NCI-H774 (cell line): ENCODE measurements at places on chromosomes 6 and 20.

DNA sequence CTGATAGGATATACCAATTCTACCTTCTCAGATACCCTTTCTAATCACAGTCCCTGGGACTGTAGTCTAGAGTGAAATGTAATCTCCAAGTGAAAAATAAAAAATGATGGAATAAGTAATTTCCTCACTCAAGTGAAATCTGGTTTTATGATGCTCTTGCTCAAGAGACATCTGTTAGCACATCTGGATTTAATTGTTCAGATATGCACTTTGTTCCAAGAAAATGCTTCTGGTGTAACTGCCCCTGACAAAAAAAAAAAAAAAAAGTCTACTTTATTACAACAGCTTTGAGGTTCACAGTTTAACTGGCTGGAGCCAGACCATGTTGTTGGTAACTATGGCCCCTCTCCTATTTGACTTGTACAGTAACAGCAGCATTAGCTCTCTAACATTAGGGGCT is 251.8 kb downstream of the BTBD9 start:
- no peak for DNase-seq

DNA sequence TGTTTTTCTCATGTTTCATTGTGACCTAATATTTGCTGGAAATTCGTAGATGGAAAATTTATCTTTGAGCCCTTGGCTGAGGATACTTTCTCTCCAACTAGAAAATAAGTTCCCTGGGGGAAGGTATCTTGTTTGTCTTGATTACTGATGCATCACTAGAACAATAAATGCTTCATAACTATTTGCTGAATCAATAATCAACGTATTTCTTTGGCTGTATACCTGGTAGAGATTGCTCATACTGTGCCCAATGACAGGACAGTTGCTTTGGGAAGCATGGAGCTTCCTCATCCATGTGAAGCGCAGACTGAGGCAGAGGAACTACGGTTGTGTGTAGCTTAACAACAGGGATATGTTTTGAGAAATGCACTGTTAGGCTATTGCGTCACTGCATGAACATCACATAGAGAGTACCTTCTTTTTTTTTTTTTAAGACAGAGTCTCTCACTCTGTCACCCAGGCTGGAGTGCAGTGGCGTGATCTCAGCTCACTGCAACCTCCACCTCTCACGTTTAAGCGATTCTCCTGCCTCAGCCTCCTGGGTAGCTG is 34.2 kb upstream of the RPN2 start:
- no peak for DNase-seq

DNA sequence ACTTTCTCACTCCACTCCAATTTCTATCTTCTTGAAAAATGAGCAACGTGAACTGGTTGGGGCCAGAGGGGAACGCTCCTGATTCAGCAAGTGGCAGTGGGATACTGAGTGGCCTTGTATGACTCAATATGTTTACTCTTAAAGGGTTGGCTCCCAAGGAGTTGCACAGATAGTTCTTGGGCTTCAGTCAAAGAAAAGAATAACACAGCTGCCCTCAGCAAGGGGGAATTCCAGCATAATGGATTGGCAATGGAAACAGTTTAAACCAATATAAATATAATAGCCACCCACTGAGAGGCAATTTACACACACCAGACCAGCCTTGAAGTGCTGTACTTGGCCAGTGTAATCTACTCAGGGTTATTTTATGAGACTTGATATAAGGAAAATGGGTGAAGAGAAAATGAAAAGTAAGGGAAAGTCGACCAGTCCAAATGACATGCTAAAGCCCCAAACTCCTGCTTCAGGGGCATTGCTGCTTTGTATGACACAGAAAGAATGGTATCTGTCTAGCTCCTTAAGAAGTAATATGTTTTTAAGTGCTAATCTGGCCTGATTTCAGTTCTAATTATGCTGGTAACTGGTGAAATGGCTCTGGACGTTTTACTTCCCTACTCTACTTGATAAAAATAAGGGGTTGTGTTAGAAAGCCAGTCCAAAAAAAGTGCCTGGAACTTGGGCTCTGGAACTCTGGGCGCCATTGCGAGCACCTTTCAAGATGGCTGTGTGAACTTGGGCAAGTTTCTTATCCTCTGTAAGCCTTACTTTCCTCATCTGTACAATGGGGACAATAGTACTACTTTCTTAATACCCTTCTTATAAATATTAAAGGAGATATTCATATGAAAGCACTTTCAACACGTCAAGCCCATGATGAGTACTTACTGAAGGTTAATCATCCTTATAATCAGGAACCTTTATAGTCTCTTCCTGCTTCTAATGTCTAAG is 712.9 kb upstream of the MAP3K7 start:
- DNase-seq: peak; percentile 36

DNA sequence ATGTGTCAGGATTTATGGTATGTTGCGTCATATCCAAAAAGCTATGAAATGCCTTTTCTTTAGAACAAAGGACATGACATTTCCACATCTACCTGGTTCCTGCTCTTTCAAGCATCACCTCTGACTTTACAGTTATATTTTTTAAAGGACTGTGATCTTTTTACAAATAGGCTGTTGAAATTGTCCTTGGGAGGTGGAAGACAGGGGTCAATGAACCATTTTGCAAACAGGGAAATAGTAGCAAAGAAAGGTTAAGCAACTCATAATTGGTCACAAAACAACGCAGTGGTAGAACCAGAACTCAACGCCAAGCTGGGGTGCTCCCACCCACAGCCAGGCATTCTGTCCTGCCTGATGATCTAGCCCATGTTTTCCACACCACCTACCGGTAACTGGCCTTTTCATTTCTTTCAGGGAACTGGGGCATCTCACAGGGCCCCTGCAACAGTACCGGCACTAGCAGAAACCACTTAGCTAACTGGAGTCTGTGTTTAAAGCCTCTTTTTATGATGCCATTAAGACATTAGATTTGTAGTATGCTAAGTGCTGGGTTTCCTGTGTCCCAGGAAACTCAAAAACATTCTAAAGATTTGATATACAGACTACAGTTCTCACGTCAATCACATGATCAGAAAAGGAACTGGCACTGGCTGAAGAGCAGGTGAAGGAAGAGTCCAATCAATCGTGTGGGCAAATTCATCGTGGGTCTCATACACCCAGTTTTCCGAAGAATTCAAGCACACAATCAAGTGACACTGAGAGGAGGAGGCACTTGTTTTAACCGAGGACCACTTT is 13.9 kb downstream of the ZNF217 start:
- DNase-seq: no peak

GRCh38 chr6:42105156-42105648 is 37.2 kb downstream of the C6orf132 start:
- DNase-seq: no peak

- no peak for DNase-seq
These were observed 703 bp downstream of the MRPL2 start for GRCh38 chr6:43058531-43058930.

DNA sequence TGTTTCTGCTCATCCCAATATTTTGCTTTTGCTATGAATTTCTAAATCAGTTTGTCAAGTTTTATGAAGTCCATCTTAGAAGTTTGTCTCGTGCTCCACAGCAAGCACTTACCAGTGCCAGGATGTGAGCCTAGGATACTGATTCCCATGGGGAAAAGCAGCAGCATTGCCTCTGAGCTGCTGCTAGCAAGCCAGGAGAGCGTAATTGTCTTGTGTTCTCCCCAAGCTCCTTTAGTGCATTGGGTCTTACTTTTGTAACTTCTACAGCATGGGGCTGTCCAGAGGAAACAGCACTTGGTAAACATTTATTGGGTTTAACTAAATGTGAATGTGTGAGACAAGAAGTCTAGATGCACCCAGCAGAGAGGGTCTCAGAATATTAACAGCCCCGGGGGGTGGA is 76.1 kb downstream of the RNF182 start:
- DNase-seq: no peak

GRCh38 chr20:23344336-23344735 is 6.3 kb upstream of the NXT1 start:
- no peak for DNase-seq

DNA sequence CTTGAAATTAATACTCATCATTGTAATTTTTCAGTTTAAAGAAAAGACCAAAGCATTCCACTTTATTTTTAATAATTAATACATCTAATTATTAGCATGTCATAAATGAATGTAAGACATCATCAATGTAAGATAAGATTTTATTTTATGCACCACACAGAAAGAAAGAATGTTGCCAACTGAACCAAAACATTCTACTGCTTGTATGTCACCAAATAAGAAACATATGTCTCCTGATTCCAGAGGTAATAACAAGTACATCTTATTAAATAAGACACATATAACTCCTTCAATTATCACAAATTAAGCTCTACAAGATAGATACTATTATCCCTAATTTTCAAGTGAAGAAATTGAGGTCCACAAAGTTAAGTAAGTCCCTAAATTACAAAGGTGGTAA is 189.5 kb downstream of the GMDS start:
- no peak for DNase-seq

DNA sequence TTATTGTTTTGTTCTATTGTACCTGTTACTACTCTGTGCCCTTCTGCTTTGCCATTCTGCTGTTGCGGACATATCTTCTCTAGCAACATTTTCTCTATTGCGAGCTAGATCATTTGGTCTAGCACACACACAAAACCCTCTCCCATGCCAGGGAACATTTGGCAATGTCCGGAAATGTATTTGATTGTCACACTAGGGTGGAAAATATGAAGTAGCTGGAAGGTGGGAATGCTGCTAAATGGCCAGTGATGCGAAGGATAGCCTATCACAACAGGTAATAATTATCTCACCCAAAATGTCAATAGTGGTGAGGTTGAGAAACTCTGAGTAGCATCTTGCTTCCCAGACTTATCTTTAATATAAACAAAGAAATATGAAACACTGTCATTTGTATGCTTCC is 331.9 kb downstream of the HTR1B start:
- DNase-seq: no peak

DNA sequence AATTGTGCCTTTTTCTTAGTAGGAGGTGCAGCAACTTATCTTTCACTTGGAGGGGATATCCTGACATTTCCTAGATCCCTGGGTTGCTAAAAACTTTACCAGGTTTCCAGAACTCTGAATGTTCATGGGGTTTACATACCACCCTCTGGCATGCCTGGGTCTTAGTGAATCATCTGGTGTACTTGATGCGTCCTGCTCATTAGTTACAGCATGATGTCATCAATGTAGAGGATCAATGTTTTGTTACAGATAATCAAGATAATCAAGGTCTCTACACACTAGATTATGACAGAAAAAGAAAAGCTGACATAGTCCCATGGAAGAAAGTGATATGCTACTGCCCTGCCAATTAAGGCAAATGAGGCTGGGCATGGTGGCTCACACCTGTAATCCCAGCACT is 27.0 kb downstream of the FITM2 start:
- no peak for DNase-seq

GRCh38 chr6:168494726-168495125 is 53.7 kb downstream of the SMOC2 start:
- DNase-seq: no peak

- DNase-seq: no peak
These were observed 86.3 kb upstream of the ESR1 start for GRCh38 chr6:151721146-151721545.

GRCh38 chr6:31961616-31962015 is 2.6 kb downstream of the SKIC2 start:
- no peak for DNase-seq

- DNase-seq: no peak
These were observed 49.5 kb downstream of the EPB41L2 start for GRCh38 chr6:131013495-131013894.

GRCh38 chr6:53192682-53193188 is 44.1 kb upstream of the GCM1 start:
- no peak for DNase-seq

DNA sequence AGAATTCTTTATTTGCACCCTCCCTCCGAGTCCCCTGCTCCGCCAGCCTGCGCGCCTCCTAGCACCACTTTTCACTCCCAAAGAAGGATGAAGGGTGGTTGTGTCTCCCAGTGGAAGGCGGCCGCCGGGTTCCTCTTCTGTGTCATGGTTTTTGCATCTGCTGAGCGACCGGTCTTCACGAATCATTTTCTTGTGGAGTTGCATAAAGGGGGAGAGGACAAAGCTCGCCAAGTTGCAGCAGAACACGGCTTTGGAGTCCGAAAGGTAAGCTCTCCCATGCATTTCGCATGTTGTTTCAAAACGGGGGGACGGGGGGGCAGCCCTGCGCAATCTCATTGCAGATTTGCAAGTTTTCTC is 357 bp downstream of the PCSK2 start:
- DNase-seq: no peak

DNA sequence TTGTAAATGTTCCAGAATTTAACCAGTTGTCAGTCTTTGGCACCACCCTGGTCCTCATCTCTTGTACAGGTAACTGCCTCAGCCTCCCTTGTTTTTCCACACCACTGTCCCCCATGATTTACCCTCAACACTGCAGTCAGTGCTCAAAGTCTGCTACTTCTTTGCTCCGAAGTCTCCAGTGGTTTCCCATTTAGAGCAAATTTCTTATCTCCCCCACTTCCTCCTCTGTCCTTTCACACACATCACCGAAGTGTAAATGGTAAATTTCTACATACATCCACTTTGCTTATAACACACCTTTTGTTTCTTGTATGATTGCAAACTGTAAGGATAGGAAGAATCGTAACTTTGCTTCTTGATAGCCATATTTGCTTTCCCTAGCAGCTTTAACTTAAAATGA is 115.3 kb downstream of the JARID2 start:
- DNase-seq: no peak

- DNase-seq: peak; percentile 35
These were observed 171.4 kb upstream of the ZNF337 start for GRCh38 chr20:25867776-25868649.

DNA sequence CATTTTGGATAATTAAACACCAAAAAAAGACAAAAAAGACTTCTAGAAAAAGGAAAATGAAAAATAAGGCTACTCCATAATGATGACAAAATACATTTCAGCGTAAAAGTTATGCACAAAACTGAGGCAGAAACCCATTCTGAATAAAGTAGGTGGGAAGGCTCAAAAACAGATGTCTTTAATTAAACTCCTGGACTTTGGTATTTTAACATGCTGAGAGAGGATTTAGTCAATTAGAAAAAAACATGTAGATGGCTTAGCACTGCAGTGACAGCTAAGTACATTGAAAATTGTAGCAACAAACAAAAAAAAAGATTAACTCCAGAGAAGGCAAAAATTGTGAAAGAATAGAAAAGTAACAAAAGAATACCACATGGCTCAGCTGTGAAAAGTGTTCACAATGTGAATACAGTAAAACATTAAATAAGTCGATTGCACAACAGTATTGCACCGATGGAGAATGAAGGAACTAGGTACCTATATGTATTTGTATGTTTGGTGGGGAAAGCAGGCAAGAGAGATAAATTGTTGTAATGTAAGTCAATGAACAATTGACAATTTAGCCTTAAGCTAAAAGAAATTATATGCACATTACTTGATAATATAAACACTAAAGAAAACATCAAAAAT is 59.5 kb downstream of the TBC1D32 start:
- no peak for DNase-seq

DNA sequence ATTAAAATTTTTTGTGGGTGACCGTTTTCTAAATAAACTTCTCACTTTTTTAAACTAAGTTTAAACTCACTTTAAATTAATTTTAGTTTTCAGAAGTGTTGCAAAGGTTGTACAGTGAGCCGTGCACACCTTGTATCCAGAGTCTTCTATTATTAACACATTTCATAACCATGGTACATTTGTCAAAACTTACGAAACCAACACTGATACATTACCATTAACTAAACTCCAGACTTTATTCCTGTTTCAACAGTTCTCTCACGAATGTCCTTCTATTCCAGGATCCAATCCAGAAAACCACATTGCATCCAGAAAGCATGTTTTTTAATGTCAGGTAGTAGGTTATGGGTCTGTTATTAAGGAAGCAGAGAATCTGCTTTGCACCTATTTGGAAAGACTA is 319.9 kb downstream of the CBLN4 start:
- no peak for DNase-seq

GRCh38 chr6:108560463-108561308 is at the start of gene FOXO3:
Gene FOXO3, plus strand, starts transcription at chr6:108560917. Its CDS starts 292 bp downstream, at chr6:108561209.
- peak; percentile 98 for DNase-seq
